HEK293T (cell line): ENCODE measurements at places on chromosomes 1 and 21.

DNA sequence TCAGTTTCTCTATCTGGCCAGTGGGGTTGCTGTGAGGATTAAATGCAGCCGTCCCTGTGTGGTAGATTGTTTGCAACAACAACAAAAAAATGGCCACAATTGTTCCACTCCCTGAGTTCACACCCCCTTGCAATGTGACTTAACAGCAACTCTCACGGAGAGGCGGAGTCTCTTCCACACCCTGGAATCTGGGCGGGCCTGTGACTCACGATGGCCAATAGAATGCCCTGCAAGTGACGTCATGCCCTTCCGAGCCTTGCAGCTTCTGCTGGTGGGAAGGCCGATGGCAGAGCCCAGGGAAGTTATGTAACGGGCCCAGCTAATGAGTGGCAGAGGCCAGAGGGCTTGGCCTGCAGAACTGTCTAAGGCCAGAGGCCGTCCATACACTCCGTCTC, 87.9 kb downstream of the RIPK4 start:
- peak; percentile 97 for DNase-seq

- DNase-seq: no peak
These were observed 37.6 kb upstream of the CAMTA1 start for GRCh38 chr1:6747674-6748073.

- no peak for DNase-seq
These were observed 18.4 kb upstream of the PTBP2 start for GRCh38 chr1:96703186-96703585.

- no peak for DNase-seq
These were observed 111.8 kb downstream of the OSBPL9 start for GRCh38 chr1:51728611-51729155.

- no peak for DNase-seq
These were observed 451.1 kb downstream of the RWDD3 start for GRCh38 chr1:95685081-95685480.

DNA sequence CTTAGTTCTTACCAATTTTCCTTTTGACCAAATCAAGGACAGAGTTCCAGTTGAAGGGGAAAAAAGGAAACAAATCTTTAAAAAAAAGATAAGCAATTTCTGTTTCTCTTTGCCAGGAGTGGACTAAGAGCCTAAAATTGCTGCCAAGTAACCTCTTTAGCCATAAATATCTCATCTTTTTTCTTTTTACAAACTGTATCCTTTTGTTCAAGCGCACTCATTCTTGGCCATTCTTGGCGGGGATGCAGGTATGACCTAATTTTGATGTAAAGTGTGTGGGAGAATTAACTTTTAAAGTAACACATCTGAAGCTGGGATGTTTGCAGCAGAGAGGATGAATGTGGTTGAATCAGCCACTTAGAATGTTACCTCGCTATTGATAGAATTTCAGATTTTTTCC, 13.4 kb upstream of the KIF1B start:
- DNase-seq: no peak

DNA sequence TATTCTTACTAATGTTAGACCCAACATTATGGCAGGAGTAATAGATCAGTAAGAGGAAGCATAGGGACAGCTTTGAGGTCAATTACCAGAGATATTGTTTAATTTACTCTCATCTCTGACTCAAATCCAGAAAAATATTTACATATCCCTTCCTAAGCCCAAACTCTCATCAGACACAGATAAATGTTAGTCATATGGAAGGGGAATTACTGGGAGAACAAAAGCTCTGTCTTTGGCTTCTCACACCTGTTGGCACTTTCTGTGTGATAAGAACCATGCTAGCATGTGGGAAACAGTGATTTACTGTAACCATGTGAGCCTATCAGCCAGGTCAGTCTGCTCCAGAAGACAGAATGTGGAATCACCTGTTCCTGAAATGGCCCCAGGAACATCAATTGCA, 72.4 kb downstream of the DUSP10 start:
- no peak for DNase-seq

GRCh38 chr1:234604495-234605398, 5.2 kb downstream of the IRF2BP2 start:
- DNase-seq: no peak

DNA sequence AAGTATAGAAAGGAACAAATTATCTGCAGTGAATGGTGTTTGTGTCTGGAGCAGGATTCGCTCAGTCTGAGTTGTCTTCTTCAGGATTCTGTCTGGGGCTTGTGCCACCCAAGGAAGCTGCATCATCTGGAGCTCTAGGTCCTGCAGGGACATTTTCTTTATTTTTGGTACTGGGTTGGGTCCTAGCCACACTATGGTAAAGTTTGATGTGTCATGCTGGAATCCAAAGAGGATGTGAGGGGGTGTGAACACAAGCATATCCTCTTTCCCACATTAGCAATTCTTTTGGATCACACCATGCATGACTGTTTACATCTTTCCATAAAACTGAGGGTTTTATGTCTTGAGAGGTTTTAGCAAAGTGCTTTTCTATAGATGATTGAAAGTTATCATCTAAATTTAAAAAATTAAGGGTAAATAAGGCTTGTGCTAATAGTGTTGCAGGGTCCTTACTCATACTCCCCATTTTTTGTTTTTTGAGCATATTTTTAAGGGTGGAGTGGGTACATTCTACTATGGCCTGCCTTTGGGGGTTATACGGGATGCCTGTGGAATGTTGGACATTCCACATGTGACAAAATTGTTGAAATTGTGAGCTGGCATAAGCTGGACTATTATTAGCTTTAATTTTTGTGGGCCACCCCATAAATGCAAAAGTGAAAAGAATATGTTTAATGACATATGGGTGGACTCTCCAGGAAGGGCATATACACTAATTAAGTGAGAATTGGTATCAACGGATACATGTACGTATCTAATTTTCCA, 152.0 kb upstream of the HMCN1 start:
- no peak for DNase-seq

- DNase-seq: no peak
These were observed 26.1 kb downstream of the CD58 start for GRCh38 chr1:116544588-116545358.

DNA sequence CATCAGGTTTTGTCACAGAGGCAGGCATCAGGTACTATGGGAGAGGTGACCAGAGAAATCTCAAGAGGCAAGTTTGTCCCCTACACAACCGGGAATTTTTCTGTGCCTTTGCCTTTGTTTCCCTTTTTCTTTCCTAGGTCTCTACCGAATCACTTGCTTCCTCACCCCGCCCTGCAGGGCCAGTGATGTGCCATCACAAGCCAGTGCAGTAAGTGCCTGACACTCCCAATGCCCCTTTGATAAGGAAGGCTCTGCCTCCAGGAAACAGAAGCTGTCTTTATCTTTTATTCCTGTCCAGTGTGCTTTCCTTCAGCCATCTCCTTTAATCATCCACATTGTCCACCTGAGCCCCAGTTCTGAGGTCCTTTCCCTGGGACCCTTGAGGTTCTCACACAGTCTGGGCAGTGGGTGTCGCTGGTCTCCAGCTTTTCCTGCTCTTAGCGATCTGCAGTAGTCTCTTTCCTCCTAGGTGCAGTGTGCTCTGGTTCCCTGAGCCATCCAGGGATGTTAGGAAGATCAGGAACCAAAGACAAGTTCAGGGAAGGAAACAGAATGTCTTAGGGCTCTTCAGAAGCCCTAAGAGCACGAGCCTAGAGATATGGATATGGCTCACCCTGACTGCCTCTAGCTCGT, 36.6 kb downstream of the GJA5 start:
- peak; percentile 72 for DNase-seq

DNA sequence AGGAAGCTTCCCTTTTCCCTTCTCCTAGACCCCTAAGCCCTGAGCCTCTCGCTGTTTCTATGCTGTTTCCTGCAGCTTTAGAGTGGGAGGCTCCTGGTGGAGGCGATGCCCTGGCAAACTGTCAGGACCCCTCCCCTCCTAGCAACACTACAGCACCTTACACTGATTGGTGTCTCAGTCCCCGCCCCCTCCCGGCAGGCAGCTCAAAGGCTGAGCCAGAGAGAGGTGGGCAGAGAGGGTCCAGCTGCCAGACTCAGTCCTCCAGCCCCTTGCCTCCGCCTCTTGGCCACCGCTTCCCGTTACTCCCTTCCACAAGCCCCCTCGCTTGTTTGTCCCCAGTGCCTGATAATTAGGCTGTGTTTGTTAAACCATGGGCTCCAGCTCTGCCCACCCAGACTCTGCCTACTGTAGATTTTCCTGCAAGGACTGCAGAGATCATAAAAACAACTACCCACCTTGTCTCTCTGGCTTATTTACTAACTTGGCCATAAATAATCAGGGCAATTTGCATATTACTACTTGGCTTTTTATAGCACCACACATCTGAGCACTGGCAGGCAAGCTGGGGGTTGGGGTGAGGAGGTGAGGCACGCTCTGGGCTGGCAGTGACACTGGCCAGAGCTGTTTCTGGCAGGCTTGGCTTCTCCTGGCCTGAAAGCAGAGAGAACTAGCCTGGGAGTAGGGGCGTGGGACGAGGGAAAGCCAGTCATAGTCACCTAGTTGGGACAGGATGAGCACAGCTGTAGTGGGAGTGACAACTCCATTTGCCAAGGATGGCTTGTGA, 107.5 kb downstream of the CSMD2 start:
- no peak for DNase-seq

DNA sequence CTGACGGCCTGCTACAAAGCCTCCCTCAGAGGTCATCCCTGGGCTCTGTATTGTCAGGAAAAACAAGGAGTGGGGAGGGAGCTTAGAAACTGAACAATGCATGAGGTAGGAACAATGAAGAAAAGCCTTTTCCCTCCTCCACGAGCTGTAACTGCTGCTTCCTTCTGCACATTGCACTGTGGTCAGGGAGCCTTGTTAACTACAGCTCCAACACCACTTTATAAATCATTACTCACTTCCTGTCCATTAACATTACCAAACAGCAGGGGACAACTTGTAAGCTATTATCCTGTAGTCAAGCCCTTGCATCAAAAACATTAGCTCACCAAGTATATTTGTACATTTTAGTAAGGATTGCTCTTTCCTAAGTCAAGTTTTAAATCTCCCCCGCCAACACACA, 336.0 kb upstream of the NR5A2 start:
- peak; percentile 25 for DNase-seq

DNA sequence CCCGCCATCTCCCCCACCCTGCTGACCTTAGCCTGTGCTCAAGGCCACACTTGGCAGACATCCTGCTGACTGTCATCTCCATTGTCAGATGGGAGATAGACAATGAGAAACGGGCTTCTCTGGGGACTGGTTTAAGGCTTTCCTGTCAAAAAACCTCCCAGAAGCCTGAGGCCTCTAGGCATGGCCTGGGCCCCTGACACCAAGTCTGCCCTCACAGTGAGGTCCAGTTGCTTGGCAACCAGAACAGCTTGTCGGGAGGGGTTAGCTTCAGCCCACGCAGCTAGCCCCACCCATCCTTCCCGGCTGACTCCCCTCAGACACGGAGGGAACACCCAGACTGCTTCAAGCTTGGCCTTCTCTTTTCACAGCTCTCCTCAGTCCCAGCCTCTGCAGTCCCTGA, 11.0 kb downstream of the PLEKHA6 start:
- no peak for DNase-seq

DNA sequence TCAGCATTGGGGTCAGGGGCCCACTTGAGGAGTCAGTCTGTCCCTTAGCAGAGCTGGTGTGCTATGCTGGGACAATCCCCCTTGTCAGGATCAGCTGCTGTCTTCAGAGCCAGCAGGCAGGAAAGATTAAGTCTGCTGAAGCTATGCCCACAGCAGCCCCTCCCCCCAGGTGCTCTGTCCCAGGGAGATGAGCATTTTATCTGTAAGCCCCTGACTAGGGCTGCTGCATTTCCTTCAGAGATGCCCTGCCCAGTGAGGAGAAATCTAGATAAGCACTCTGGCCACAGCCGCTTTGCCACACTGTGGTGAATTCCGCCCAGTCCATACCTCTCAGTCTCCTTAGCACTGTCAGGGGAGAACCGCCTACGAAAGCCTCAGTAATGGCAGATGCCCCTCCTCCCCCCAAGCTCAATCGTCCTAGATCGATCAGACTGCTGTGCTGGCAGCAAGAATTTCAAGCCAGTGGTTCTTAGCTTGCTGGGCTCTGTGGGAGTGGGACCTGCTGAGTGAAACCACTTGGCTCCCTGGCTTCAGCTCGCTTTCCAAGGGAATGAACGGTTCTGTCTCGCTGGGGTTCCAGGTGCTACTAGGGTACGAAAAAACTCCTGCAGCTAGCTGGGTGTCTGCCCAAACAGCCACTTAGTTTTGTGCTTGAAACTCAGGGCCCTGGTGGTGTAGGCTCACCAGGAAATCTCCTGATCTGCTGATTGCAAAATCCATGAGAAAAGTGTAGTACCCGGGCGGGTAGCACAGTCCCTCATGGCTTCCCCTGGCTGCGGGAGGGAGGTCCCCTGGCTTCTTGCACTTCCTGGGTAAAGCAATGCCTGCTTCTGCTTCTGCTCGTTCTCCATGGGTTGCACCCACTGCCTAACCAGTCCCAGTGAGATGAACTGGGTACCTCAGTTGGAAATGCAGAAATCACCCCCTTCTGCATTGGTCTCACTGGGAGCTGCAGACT, 25.1 kb upstream of the TP53BP2 start:
- DNase-seq: no peak

DNA sequence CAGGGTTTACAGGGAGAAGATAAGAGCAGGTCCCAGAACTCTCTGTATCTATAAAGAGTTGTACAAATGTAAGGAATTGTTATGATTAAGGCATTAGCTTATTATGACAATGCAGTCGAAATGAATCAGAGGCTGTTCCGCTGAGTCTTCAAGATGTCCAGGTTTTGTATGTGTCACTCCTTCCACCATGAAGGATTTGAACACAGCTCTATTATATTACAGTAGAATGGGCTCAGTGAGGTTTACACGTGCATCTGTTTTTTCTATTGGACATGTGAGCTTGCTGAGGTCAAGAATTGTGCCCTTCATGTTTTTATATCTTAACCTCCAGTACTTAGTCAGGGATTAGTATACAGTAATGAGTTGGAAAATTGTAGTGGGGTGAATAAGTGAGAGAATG, 86.3 kb downstream of the MPZL1 start:
- no peak for DNase-seq

DNA sequence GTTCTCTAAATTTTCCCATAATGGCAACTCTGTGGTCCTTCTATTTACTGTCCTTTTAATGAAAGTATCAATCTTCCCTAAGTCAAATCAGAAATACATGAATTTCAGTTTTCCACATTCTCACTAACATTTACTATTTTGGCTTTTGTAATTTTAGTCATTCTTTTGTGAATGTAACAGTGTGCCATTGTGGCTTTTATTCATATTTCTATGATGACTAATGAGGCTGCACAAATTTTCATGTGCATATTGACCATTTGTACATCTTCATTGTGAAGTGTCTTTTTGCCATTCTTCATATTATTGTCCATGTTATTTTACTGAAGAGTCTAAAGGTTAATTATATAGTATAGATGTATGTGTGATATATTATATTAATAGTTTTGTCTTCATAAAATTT, 431.0 kb upstream of the BRINP3 start:
- DNase-seq: no peak
